ENCODE measurements at places on chromosomes 6 and 20.

DNA sequence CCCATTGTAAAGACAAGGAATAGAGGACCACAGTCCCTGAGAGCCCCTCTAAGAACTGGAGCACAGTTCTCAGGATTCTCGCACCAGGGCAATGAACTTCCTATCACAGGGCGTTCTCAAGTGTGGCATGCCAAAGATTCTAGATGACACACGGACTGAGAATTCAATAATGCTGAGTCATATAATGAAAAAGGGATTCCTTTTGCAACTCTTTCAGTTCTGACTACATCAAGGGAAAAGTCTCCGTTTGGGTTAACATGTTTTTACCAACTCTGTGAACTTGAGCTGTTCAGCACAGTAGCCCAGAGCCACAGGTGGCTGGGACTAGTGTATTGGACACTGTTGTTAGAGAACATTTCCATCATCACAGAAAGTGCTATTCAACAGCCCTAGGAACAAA is 3.4 kb downstream of the MED20 start:
- no peak for DNase-seq

- no peak for DNase-seq
Observed at GRCh38 chr6:148954934-148955333, 208.1 kb downstream of the UST start.

GRCh38 chr6:147075381-147075780 is 128.8 kb upstream of the STXBP5 start:
- DNase-seq, result no peak

- no peak for DNase-seq
Observed at GRCh38 chr20:8456765-8457164, 324.7 kb downstream of the PLCB1 start.

DNA sequence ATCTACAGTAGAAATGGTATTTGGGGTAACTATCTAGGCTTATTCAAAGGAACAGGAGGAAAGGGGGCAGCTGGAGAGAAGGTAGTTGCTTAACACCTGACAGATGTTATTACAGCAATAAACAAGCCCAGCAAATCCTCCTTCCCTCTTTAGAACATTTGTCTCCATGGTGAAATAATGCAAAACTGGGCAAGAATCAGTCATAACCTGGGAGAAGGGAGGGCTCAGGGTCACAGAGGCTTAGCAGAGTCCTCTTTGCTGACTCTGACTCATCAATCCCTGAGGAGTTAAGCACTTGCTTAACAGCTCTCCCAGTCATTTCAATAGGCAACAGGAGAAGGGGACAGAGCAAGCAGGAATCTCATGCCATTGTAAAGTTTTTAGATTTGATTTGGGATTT is 230.3 kb downstream of the IBTK start:
- DNase-seq, result no peak

DNA sequence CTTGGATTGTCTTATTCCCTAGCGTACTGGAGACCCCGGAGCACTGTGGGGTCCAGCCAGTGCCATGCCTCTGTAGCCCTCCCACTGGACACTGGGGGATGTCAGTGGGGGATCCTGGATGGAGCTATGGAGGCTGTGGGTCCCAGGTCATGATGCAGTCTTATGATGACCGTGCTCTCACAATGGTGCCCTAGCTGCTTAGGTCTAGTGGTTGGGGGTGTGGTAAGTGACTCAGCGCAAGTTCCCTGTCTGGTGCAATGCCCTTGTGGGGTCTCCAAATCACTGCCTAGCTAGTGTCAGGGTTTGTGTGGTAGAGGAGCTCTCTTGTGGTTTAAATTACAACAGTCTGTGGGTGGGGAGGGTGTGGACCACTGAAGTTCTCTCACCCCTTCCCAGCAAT is 135.4 kb downstream of the CDC5L start:
- no peak for DNase-seq

DNA sequence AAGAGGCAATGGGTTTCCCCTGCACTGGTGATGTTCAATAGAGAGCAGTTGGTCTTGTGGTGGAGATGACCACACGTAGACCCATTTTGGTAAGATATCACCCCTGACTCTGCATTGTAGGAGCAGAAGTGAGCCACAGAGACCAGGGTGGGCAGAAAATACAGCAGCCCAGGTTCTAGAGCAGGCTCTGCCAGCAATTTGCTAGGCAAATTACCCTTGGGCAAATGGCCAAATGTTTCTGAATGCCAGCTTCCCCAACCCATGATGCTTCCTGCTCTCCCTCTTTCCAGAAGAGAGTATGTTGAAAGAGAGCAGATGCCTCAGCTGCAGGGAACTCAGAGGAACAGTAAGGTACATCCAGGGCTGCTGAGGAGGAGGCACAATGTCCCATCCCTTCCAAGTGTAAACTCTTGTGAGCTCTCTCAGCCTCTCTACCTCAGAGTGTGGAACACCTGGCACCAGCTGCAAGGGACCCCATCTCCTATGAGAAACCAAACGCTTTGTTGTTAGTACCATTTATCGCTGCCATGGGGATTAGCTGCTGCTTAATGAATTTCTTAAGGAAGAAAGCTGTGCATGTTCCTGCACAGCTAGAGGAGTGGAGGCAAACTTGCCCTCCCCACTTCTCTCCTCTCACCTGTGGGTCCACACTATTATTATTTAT is 317.5 kb upstream of the MOCS1 start:
- DNase-seq, result no peak

- no peak for DNase-seq
Observed at GRCh38 chr6:168020242-168020641, 22.8 kb downstream of the KIF25 start.

- no peak for DNase-seq
Observed at GRCh38 chr6:109073344-109074132, 21.1 kb downstream of the SESN1 start.

GRCh38 chr6:121450242-121450641 is 14.8 kb downstream of the GJA1 start:
- no peak for DNase-seq

DNA sequence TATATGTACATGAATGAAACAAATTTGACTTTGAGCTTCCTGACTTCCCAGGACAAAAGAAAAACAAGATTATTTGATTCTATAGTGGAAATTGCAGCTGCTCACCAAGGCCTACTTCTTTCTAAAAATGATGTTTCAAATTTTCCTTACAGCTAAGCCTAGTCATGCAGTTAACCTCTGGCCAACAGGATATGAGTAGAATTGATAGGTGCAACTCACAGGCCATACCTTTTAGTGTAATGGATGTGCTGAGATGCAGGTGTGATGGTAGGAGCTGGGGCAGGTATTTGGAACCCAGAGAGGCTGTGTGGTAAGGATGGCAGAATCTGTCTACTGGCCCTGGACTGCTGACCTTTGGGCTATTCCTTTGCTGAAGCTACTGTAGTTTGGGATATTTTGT is 230.9 kb upstream of the PREP start:
- no peak for DNase-seq

GRCh38 chr6:51301962-51302361 is 483.3 kb downstream of the TFAP2B start:
- no peak for DNase-seq

DNA sequence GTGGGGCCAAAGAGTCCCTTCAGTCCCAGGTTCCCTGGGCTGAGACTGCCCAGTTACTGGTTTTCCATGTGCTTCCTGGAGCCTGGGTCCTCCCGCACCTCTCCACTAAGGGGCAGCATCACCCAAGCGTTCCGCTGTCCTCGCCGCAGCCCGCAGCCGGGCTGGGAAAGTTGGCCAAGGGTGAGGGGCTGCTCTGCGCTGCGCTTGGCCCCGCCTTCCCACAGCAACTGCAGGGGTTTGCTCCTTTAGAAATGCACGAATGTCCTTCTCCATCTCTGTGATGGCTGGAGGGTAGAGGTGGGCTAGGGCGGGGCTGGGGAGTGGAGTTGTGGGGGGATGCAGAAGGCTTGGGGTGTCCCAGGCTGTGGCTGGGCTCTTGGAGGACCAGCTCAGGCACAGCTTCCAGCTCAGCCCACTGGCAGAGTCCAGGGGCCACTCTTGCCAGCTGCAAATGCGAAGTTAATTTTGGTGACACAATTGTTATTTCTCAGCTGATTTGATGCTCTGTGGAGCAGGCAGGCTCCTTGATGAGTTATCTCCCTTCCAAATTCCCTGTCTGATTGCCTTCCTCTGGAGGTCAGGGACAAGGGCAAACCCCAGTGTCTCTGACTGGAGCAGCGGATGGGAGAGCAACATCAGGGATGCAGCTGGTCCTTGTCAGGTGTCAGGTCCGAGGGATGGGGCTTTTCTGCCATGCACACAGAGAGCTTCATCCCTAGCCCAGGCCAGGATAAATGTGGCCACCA is 63.2 kb downstream of the NOL4L start:
- no peak for DNase-seq

DNA sequence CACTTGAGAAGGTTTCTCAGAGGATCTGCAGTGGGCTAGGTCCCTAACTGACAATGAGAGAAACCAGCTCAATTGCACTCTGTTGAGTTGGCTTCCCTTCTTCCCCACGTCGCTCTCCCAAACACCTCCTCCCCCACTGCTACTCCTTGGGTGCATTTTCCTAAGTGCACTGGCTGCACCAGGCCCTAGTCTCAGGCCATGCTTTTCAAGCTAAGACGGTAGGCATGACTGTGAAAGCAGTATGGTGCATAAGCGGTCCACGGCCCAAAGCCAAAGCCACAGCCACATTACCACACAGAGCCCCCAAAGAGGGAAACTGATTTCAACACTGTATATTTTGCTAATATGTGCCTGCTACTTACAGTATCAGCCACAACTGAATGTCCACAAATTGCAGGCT is 62.1 kb upstream of the RBM24 start:
- no peak for DNase-seq

DNA sequence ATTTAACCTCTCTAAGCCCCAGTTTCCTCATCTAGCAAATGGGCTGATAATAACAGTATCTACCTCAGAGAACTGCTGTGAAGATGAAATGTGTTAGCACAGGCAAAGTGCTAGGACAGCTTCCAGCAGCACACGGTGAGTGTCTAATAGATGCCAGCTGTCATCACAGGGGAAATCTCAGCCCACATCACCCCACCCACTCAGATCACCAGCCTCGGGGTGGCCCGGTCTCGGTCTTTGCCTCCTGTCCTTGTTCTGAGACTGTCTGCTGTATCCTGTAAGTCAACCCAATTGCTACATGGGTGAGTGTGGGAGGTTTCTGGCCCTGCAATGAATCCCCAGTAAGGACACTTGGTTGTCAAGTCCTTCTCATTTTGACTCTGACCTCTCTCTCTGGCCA is 99.5 kb upstream of the ZNFX1 start:
- DNase-seq, result no peak

DNA sequence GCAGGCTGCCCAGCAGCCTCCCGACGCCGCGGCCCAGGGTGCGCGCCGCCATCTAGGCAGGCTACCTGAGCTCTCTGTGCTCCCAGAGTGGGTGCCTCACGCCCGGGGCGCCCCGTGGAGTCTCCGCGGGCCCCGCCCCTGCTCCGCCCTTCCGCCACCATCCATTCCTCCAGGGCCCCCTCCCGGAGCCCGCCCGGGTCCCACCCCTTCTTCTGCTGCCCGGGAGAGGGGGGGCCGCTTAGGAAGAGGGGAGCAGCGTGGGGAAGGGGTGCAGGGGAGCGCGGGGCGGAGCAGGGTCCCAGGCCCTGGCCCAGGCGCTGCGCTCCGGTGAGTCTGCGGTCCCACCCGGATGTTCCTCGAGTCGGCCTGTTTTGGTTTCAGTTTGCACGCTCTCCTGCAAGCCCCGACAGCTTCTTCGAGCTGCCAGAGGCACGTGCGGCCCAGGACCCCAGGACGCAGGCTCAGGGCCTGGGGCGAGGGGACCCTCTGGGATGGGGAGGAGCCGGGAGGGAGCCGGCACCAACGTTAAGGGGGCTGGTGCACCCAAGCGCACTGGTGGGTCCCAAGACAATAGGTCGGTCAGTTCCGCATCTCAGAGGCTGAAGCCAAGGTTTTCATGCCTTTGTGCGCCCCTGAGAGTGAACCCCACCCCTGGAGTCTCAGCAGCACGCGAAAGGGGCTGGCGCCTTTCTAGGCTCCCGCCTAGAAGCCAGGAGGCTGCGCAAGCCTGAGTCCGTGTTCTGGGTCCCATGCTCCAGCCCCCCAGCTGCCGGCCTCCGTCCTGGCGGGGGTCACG is at the start of gene ACSS1:
ACSS1 (minus strand) TSS at position 89 of the 796 bp plus-strand sequence; CDS start at position 52, 37 bp downstream.
- peak; percentile 38 for DNase-seq

DNA sequence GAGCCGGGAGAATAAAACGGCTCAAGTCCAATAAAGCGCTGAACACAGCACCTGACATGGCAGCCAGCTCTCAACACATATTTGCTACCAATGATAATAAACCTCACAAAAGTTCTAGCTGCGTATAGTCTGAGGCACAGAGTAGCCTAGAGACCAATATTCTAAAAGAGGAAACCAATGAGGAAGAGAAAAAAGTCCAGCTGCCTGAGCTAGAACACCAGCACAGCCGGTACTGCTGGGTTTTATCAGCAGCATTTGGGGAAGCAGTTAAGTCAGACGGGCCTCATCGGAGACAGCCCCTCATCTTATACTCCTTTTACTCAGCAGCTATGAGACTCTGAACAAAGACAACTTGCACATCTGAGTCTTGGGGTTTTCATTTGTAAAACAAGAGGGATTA is 2.4 kb upstream of the RTF2 start:
- DNase-seq, result no peak

- DNase-seq, result no peak
Observed at GRCh38 chr6:134517145-134517658, 199.3 kb upstream of the SGK1 start.

DNA sequence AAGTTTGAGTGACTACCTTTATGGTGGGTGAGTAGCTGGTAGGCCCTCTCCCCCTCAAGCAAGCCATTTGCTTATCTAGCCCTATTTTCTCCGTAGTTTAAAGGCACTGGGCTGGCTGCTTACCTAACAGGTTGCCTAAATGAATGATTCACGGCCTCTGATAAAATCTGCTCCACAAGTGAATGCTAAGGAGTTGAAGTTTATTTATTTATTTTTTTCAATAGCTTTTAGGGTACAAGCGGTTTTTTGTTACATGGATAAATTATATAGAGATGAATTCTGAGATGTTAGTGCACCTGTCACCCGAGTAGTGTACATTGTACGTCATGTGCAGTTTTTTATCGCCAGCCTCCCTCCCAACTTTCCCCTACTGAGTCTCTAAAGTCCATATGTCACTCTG is 8.3 kb upstream of the CDH26 start:
- no peak for DNase-seq

- DNase-seq, result no peak
Observed at GRCh38 chr20:56362833-56363413, 4.1 kb downstream of the FAM210B start.

GRCh38 chr6:162817196-162817595 is 89.4 kb downstream of the PACRG start:
- DNase-seq, result no peak

DNA sequence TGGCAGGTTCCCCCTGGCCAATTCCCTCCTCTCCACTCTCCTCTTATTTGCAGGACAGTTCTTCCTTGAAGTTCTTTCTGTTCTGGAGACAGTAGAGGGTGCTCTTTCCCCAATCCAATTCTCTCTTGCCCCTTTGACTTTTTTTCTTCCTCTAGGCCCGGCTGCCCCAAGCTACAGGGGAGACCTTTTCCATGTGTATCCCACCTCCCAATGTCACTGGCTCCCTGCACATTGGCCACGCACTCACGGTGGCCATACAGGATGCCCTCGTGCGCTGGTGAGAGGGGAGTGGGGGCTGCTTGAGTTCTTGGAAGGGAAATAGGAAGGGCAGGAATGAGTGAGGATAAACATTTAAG is 1.5 kb downstream of the VARS2 start:
- DNase-seq, result no peak
